Effector CD4-positive, alpha-beta T cell (primary cell): ENCODE measurements at places on chromosomes 7 and 10.

DNA sequence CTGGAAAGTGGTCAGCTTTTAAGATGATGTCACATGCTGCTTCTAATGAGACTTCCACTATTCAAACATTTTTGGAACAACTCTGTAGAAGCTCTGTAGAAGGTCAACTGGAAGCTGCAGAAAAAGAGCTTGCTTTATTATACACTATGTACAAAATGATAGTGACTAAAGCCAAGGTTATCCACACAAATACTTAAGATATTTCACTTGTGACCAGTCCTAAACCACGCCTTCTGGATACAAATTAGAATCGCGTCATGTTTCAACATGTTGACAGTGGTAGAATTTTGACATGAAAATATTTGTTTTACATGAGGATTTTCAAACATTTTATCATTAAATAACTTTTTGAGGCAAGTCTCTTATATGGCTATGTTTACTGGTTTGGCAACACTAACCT, 499.6 kb upstream of the PHF14 start:
- DNase-seq: no peak

DNA sequence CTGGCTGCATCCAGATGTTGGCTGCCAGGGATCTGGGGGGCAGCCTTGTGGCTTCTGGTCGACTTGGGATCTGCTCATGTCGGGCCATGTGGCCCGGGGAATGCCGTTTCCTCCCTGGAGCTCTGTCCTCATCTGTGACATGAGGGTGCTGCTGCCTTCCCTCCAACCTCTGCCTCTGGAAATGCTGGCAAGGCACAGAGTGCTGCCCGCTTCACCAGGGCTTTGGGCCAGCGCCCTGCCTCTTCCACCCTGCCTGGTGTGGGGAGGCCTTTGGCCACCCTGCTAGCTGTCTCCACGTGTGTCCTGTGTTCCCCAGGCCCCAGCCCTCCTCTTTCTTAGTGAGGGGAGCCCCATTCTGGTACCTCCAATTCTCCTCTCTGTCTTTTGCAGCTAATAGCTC, 5.8 kb upstream of the SMARCD3 start:
- no peak for DNase-seq

GRCh38 chr7:120273476-120273975, 551 bp downstream of the KCND2 start:
- no peak for DNase-seq

- DNase-seq: no peak
Measured at GRCh38 chr7:147188467-147188866, 1071.9 kb downstream of the CNTNAP2 start.

DNA sequence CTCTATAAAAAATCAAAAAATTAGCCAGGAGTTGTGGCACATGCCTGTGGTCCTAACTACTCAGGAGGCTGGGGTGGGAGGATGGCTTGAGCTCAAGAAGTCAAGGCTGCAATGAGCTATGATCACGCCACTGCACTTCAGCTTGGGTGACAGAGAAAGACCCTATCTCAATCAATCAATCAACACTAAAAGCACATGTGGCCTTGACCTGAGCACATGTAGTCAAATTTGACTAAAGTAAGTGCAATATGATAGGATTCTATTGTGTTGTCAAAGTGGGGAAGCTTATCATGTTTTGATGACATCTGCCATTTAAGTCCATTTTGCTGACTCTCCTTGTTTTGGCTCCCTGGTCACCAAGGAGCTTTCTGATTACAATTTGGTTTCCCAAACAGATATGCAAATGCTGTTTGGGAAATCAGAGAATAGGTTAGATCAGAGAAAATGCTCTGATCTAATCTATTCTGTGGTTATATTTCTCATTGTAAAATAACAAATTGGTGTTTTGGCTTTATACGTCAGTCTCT, 43.8 kb upstream of the ATOH7 start:
- no peak for DNase-seq

DNA sequence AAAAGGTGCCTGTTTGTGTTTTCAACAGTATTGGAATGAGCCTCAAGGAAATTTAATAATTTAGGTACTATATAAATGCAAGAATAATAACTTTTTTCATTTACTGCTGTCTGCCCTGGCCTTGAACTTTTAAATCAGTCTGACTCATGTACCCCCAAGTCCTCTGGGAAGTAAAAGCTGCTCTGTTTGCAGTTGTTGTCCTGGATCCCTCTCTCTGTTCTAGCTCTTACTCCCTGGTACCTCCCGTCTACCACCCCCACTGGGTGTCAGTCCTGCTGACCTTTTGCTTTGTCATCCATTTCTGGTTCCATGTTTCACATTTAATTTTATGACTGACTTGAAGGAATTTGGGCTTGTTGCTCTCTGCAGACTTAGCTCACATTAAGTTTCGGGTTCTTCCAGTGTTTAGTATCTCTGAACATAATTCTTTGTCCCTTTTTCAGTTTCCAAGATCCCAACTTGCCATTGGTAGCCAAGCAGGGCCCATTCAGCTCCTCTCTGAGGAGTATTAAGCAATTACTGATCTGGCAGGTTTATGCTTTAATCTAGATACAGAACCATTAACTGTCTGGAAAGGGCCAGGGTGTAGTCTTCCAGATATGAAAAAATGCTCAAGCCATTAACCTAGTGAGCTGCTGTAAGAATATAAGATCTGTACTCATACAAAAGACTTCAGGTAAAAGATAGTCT, 208.7 kb upstream of the FAM3C start:
- DNase-seq: no peak

DNA sequence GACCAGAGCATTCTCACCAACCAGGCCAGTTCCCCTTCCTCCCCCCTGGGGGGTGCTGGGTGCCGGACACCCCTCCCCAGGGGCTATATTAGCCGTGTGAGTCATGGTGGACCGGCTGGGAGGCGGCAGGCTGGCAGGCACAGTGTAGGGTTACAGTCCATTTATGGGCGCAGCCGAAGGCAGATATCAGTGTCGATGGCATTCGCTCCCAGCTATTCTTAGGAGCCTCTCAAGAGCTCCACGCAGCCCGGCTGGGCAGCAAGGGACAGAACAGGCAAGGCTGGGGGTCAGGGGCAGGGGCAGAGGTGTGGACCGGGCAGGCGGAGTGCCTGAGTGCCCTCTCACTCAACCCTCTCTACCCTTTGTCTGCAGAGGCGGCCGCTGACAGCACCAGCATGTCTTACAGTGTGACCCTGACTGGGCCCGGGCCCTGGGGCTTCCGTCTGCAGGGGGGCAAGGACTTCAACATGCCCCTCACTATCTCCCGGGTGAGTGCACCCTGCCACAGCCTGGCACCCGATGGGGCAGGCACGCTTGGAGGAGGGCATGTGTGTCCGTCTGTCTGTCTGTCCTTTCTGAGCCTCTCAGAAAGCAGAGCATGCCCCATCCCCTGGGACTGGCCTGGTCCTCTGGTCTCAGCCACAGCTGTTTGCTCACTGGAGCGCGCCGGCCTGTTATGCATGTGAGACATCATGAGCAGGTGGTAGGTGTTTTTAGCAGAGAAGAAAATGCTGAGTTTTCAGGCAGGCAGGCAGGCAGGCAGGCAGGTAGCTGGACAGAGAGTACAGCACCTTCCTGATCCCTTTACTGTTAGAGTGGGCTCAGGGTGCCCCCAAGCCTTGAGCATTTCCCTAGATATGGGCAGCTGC, at the start of gene LDB3:
Gene LDB3 (plus strand): TSS at position 215 of the 869 bp plus-strand sequence. CDS start 181 bp downstream, at position 396.
- no peak for DNase-seq

- no peak for DNase-seq
Measured at GRCh38 chr7:135914346-135914745, 62.8 kb downstream of the MTPN start.

GRCh38 chr7:34655384-34655783, 2.6 kb upstream of the NPSR1 start:
- no peak for DNase-seq

DNA sequence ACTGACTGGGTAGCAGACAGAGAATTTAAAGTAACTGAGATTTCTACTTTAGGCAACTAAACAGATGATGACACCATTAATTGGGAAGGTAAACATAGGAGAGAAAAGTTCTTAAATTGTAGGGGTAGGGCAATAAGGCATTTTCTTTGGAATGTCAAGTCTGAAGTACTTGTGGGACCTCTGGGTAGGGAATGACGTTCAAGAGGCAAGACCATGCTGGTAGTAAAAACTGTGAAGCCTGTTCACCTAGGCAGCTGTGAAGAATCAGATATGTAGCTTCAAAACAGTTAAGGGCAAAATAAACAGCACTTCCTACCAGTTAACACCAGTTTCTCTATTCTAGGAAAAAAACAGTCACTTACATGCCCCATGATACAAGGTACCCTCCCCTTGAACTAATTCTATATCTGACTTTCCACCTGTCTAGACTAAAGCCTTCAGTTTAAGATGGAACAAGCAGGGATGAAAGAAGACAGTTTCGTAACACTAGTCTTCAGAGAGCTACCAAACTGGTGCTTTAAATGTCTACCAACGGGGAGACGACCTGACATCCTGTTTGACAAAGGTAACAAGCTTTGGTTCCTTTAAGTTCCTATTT, 63.1 kb upstream of the KCNIP2 start:
- DNase-seq: no peak

- DNase-seq: no peak
Measured at GRCh38 chr10:14116021-14116420, 214.7 kb downstream of the FRMD4A start.

- no peak for DNase-seq
Measured at GRCh38 chr7:31529103-31529502, 15.2 kb downstream of the ITPRID1 start.

- DNase-seq: no peak
Measured at GRCh38 chr10:34462993-34463392, 352.1 kb downstream of the PARD3 start.

- DNase-seq: no peak
Measured at GRCh38 chr10:50397312-50398140, 146.2 kb upstream of the ASAH2 start.

DNA sequence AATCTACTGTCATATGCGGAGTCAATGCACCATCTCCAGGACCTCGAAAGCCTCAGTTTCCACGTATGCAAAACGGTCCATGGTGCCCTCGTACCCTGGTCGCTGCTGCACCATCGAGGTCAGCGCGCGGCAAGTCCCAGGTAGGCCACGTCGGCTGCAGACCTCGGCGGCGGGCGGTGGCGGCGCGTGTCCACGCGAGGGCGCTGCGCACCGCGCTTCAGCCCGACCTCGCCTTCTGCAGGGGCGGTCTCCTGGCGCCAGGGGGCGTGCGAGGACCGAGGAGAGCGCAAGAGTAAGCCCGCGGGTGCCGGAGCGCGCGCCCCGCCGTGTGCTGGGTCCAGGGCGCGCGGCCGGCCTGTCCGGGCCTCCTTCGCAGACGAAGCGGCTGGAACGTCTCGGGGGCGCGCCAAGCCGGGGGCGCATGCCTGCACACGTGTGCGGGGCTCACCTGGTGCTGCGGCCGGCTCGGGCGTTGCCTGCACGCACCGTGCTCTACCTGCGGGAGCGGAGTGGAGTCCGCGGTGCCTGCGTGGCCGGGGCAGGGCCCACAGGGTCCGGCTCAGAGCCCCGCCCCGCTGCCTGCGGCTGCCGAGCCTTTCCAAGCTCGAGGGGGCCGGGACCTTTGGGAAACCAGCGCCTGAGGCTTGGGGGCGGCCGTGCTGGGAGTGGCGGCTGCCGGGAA, 54.0 kb downstream of the GLRX3 start:
- DNase-seq: peak; percentile 84

DNA sequence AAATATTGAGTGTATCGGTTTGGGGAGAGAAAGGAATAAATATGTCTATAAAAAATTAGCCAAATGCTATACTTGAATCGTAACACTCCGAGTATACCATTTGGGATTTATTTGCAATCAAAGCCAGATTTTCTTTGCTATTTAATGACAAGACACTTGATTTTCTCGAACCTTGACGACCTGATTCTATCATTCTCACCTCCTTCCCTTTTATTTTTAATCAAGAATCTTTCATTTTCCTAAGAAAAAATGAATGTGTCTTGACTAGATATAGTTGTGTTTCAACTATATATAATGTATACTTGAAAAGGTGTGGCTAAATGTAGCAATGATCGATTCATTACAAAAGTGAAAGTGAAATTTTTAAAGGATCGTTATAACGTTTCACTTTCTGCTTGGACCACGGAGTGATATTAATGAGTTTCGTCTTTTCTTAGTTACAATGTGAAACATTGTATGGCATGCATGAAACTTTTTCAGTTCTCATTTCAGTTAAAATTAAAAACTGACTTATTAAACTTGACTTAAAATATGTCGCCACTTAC, 562 bp downstream of the NUB1 start:
- no peak for DNase-seq

- no peak for DNase-seq
Measured at GRCh38 chr7:8480527-8480926, 47.1 kb downstream of the NXPH1 start.

DNA sequence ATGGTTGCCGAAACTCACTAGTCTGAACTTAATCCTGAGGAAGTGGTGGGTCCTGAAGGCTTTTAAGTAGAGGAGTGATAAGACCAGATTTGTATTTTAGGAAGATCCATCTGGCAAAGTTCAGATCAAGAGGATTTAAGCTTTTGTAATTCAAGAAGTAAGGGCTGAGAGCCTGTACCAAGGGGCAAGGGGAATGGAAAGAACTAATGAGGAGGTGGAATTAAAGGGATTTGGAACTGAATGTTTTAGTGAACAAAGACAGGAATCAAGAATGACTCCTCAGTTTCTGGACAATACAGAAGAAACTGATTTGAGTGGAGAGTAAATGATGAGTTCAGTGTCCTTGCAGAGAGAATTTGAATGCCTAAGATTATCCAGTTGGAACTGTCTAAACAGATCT, 249.0 kb downstream of the C7orf25 start:
- DNase-seq: no peak

DNA sequence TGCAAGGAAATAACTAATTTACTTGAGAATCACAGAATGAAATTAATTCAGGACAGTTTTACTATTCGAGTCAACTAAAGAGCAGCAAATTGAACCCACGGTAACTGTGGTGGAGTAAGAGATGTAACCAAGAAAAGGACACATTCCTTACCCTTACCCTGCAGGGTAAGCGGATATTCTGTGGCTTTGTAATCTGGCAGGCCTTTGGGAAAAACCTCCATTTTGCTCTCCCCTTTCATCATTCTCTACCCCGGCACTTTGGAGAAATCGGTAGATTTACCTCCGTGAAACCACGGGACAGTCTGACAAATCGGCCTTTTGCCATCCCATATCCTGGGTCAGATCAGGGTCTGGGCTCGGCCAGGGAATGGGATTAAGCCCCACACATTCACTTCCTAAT, 18.4 kb downstream of the RCC1L start:
- DNase-seq: no peak

GRCh38 chr7:94510582-94511496, 1.2 kb downstream of the CASD1 start:
- DNase-seq: no peak

GRCh38 chr7:7966141-7966734, 2.4 kb upstream of the GLCCI1 start:
- DNase-seq: no peak

DNA sequence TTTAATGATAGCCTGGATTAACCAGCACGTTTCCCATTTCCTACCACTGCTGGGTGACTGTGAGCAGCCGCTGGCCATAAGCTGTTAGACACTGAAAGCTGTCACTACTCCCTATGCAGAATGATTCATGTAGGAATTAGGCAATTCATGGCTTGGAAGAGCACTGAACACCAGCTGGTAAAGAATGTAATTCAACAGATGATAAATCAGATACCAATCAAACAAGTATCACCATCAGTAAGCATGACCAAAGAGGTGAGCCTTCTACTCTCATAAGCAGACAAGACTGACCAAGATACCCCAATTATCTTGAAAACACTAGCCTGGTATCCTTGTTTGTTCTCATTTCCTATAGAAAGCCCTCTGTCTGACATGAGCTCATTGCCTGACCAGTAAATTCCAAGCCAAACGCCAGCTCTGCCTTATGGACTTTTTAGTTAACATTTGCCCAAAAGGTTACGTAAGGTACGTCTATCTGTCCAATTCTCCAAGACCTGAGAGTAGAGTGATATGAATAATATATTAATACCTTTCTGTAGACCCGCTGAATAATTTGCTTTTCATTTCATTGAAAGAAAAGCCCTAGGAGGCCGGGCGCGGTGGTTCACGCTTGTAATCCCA, 127.7 kb downstream of the ELMO1 start:
- no peak for DNase-seq
